ENCODE measurements at places on chromosomes 5 and 9. TPM values are rescaled to one million over a fixed set of nuclear protein-coding genes. Genes with fewer than 3 reads are reported as not detected.
A peak's percentile ranks its signal among the peaks of the same experiment; 100 is the strongest.

The PGM5 gene
- 0.36 TPM for total RNA-seq

The PRRC1 gene
- 86.0 TPM for total RNA-seq

The GABRG2 gene
- not detected for total RNA-seq

GRCh38 chr5:124634741-124635323 lies 111.6 kb downstream of the ZNF608 start:
- DNase-seq = no peak

- DNase-seq = no peak
These were observed 12.2 kb upstream of the HSPB3 start for GRCh38 chr5:54443270-54443669.

DNA sequence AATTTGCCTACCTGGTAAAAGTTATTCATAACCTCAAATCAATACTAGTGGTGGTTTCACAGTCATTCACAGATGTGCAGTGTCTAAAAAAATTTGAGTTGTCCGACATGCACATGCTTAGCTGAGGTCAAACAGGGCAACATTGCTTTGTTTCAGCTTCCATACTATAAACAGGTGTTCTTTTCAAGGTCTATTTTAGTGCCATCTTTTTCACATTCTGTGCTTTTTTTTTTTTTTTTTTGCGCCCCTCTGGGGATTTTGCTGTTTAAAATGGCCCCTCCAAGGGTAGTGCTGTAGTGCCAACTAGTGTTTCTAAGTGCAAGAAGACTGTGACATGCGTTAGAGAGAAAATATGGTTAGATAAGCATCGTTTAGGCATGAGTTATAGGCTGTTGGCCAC lies 14.5 kb downstream of the PHAX start:
- DNase-seq = no peak

- no peak for DNase-seq
These were observed 23.7 kb upstream of the CTNNAL1 start for GRCh38 chr9:109036744-109037680.

- peak; percentile 2 for DNase-seq
These were observed 5.8 kb upstream of the PCA3 start for GRCh38 chr9:76758476-76758875.

GRCh38 chr5:151717416-151717815 lies 30.7 kb upstream of the SPARC start:
- no peak for DNase-seq

- no peak for DNase-seq
These were observed 615.5 kb upstream of the CHD1 start for GRCh38 chr5:99544356-99544755.

GRCh38 chr5:145968970-145969713 lies 32.8 kb downstream of the SH3RF2 start:
- DNase-seq = no peak

DNA sequence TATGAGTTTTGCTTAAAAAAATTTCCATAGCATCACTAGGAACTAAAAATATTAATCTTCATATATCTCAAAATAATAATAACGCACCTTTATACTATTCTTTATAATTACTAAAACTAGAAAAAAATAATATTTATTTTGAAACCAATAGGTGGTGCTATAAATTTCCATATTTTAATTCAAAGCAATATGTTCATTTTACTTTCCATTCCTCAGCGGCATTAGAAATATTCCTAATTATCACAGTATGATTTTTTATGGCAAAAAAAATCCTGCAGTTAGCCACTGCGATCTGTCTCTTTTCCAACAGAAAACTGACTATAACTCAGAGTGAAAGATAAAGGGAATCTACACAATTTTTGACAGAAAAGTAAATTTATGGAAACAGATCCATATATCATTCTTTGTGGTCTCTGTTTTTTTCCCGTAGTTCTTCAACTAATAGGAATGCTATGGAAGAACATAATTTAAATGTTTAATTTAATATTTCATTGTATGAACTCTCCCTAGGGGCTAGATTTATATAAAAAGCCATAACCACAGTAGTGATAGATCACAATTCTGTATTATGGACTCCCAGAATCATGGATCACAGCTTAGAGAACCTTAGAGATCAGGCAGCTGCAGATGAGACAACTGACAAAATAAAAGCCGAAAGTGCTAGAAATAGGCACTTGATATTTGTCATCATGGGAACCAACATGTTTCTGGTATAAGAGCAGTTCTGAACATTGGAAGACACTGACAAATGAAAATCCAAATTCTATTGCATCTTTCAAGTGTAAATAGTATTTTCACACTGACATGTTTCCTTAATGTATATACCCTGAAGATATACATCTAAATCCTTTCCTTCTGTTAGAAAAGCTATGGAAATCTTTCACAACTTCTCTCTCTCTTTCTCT lies 167.7 kb upstream of the MPDZ start:
- peak; percentile 68 for DNase-seq

GRCh38 chr9:3331801-3332200 lies 194.0 kb downstream of the RFX3 start:
- no peak for DNase-seq

DNA sequence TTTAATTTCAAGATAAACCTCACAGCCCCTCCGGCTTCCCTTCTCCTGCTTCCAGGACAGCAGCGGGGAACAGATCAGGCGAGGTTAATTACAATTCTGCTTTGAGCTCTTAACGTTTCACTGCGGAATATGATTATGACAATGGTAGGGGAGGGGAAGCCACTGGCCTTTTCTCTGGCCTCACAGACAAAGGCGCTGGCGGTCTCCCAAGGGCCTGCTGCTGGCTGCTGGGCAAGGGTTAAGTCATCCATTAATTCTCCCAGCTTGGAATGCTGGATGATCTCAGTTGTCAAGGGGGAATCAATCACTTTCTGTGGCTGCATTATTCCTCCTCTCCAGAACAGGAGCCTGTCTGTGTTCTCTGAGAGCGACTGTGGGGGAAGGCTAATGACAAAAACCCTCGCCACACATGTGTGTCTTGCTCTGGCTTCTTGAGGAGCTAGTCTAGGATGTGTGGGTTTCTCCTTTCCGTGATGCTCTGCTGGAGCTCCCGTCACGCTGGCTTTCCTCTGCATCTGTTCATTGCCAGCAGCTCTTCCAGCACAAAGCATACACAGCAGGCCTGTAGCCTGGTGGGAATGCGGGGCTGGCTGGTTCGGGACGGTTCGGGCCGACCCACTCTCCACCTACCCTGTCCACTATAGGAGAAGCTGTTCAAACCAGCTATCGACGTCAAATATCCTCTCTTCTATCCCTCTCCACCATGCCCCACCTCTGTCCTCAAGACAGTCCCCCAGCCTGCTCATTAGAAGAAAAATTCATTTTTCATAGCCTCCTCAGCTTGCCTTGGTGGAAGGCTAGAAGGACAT lies 82.8 kb downstream of the DCP2 start:
- DNase-seq = peak; percentile 87

GRCh38 chr9:20744036-20744630 lies 60.1 kb downstream of the FOCAD start:
- DNase-seq = no peak

DNA sequence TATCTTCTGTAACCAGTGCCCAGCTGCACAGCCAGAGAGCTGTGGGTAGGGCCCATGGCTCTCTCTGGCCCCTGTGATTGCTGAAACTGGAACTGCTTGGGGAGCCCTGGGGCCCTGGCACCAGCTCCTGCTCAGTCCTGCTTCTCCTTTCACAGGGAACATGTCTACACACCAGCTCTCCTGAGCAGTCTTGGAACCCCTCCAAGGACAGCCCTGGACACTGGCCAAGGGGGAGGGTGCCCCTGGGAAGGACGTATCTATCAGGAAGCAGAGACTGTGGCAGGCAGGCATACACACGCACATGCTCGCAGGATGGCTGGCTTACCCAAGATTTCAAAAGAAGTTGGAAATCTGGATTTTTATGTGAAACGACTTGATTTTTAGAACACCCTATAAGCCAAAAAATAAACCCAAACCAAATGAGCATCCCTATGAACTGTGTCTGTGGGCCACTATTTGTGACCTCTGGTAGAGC lies 8.8 kb upstream of the TRAF1 start:
- DNase-seq = peak; percentile 89
